Camera-type eye (tissue), 1 donor: ENCODE measurements at places on chromosomes 13 and 19. TPM values are rescaled to one million over a fixed set of nuclear protein-coding genes. Genes with fewer than 3 reads are reported as not detected.

TNFSF9 gene
- 0.44 TPM for total RNA-seq

KLF2 gene
- total RNA-seq = 22.8 TPM

ANKRD24 gene
- 4.0 TPM for total RNA-seq

KL gene
- 8.9 TPM for total RNA-seq

NCR1 gene
- total RNA-seq = not detected

LGI4 gene
- total RNA-seq = 50.3 TPM

ZNF587B gene
- total RNA-seq = 30.3 TPM
